Activated CD4-positive, alpha-beta T cell treated with anti-CD3 and anti-CD28 coated beads, Interleukin-2, amount 50 U/mL, for 4 hours (primary cell): ENCODE measurements at places on chromosomes 5 and 9.

- DNase-seq: no peak
These were observed 124.1 kb downstream of the PRDM9 start for GRCh38 chr5:23631302-23632045.

GRCh38 chr9:128558431-128559310 lies 6.3 kb downstream of the SPTAN1 start:
- DNase-seq: peak; percentile 13

DNA sequence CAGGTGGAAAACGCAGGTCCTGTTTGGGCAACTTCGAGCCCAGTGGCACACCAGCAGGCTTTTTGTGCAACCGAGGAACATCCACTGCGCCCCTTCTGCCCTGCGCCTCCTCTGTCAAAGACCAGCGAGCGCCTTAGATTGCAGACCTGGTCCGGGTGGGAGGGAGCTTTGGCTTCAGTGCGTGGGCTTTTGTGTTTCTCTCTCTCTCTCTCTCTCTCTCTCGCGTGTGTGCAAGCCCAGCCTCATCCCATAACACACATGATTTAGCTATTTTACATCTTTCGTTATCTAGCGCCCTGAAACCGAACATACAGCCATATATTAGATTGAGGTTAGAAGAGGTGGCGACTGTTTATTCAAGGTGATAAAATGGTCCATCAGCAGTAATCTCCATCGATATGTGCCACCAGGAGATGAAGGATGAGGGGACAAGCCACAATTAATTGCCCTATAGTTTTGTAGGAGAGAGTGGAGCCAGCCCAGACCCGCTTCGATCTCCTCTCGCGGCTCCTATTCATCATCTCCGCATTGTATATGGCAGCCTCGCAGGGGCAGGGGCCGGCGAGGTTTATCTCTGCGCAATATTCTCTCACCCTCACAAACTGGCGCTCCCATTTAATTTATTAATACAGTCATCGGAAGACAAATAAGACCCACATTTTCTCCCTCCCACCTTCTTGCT lies 5.3 kb downstream of the PRDM6 start:
- no peak for DNase-seq

DNA sequence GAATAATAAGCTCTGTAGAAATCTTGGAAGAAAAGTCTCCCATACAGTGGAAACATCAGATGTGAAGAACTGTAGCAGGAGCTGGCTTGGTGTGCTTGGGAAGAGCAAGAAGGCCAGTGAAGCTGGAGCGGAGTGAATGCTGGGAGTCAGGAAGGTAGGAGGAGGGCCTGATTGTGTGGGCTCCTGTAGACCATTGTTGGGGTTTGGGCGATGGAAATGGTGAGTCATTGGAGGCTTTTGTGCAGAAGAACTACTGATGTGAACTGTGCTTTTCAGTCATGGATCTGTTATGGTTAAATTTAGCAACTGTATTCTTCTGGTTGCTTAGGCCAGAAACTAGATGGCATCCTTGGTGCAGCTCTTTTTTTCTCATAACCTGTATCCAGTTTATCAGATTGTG lies 2.3 kb downstream of the ICE1 start:
- no peak for DNase-seq

- no peak for DNase-seq
These were observed 156.2 kb downstream of the RGS3 start for GRCh38 chr9:113619491-113620376.

GRCh38 chr5:34618371-34619065 lies 37.6 kb upstream of the RAI14 start:
- no peak for DNase-seq

- no peak for DNase-seq
These were observed 57.1 kb downstream of the ENTREP1 start for GRCh38 chr9:69382135-69382534.

DNA sequence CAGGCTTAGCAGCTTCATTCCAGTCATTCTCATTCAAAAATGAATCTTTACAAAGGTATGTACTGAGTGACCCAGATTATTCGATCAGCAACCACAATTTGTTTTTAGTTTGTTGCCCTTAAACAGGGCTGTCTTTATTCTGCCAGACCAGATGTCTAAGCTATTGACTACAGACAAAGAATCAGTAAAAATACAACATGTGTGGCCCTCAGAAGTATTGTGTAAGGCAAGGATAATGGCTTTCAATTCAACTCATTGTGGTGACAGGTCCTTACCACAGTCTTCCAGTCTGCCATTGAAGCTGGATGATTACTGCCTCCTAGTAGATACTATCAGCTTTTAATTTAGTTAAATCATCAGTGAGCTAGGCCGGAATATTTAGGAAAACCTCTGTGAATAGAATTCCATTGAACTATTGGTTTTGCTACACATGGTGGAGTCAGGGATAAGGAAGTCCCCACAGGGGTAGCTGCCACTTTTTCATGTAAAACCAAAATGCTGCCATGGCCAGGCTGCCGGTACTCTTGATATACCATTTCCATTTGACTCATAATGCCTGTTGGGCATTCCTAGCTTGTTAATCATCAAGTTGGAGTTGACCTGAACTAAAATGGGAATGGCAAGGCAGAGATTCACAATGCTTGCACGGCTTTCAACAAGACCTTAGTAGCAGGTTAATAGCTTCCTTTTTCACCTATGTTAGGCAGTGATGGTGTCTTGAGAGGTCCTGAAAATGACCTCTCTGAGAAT lies 175.6 kb downstream of the MEF2C start:
- no peak for DNase-seq

DNA sequence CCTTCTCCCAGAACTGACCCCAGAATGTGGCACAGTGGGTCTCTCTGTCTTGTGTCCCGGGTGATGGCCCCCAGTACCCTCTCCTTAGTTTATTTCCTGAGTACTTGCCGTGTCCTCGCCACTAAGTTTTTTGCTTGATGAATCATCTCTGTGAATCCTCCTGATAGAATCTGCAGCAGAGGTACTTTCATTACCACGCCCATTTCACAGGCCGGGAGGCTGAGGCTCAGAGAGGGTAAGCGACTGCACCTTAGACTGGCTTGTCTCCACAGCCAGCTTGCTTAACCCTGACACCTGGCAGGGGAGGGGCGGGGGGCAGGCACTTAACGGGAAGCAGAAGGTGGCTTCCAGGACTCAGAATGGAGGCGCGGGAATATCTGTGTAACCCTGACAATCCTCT lies 7.9 kb upstream of the IER5L start:
- DNase-seq: no peak

DNA sequence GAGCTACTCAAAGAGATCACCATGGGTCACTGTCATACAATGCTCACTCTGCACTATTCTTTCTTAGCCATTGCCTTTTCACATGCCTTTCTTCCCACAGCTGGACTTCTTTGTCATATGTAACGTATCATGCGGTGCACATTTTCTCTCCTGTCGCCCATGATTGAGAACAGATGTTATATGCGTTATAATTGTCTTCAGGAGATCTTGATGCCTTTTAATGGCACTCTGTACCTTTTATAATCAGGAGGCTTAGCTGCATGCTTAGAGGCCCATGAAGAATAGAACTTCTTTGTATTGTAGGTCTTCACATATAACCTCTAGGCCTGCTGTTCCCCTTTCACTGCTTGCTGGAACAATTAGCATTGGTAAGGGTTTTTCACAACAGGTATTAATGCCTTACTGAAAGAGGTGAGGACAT lies 436.1 kb downstream of the CDH10 start:
- no peak for DNase-seq

DNA sequence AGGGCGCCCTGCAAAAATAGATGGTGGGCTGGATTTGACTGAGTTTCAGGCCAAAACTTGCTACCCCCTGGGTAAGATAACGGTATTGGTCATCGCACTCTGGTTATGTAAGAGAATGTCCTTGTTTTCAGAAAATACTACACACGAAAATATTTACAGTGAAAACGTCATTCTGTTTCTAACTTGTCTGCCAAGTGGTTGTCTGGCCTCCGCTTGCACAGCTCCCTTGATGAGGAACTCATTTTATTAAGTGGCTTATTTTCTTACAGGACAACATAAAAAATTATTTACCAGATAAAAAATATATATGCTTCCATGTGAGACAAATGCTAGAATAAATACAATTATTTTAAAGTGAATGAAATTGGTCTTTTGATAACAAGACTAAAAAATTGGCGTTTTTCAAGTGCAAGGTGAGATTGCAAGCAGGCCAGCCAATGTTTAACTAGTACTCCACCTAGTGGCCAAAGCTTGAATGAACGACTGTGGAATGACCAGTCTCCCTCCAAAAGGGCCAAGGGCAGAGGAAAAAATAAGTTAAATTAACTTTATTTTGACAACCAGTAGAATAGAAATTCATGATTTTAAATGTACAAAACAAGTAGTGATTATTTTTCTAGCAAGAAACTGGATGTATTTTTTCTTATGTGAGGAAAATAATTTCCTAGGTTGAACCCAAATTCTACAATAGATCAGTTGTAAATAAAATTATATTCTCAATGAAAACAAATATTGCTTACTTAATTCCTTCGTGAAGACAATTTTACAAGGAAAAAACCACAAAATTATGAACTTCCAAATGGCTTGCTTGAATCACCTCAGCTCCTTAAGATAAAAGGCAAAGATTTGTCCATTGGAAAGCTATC lies 93.2 kb downstream of the ZFAND5 start:
- peak; percentile 29 for DNase-seq

- DNase-seq: no peak
These were observed 12.5 kb upstream of the CCNJL start for GRCh38 chr5:160324886-160325285.

DNA sequence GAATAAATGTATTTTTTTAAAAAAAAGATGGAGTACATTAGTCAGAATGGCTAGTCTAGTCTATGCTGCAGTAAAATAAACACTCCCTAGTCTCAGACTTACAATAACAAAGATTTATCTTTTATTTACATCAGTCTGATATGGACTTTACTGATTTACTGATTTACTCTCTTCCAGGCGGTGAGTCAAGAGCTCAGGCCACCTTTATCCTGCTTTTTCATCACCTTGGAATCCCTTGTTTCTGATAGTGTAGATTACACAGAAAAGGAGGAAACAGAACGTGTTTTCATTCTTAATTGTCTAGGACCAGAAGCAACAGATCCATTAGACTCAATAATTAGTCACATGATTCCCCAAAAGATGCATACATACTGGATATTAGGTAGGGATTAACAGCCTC lies 290.1 kb upstream of the TRPC7 start:
- no peak for DNase-seq

GRCh38 chr9:97284798-97285197 lies 22.7 kb upstream of the CCDC180 start:
- DNase-seq: no peak

DNA sequence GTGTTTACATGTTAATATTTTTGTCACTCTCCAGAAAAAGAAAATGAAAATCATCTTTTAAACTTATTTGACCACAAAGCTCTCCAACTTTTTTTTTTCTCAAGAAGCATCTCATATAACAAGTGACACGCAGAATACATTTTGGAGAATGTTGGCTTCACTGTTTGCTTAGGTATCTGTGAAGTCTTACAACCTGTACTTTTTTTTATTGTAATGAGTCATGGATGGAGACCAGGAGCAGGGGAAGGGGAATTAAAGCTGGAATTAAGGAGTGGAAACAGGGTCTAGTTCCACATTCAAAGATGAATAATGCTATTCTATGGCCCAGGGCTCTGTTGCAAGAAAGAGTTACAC lies 211.9 kb downstream of the MAN2A1 start:
- no peak for DNase-seq

DNA sequence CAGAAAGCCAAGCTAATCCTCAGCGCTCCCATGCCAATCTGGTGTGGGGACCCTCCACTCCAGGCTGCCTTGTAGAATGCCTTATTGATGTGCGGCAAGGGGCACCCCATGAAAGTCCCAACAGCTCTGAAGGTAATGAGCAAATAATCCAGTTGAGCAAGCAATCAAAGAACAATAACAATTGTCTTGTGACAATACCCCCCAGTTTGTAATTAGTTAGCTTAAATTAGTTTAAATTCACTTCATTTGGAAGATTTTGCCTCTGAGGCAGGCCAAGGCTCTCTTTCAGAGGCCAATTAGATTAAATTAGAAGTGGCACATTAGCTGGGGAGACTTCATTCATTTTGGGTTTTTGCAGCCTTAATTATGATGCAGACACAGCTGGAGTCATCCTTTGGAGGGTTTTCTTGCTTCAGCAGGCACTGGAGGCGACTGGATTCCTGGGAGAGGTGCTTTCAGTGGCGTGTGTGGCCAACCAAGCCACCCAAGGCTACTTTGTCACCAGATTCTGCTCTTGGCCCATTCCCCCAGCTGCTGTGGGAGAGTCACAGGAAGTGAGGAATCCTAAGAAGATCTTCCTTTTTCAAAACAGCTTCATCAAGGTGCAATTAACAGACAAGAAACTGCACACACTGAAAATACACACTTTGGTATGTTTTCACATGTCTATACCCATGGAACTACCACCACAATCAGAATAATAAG lies 17.9 kb upstream of the FBP1 start:
- no peak for DNase-seq

DNA sequence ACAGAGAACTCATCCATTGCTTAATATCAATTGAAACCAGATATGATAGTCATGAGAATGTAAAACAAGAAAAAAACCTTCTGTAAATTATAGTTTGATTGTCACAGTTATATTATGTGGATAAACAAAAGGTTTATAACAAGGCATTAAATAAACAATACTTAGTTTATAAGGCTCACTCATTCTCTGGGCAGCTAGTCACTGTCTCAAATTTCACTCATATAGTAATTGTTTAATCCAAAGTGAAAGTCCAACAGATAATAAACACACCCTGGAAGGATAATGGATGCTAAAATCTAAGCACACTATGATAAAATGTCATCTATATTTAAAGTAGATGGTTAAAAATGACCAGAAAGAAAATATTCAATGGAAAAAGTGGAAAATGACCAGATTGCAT lies 30.8 kb upstream of the SLC12A2 start:
- no peak for DNase-seq

DNA sequence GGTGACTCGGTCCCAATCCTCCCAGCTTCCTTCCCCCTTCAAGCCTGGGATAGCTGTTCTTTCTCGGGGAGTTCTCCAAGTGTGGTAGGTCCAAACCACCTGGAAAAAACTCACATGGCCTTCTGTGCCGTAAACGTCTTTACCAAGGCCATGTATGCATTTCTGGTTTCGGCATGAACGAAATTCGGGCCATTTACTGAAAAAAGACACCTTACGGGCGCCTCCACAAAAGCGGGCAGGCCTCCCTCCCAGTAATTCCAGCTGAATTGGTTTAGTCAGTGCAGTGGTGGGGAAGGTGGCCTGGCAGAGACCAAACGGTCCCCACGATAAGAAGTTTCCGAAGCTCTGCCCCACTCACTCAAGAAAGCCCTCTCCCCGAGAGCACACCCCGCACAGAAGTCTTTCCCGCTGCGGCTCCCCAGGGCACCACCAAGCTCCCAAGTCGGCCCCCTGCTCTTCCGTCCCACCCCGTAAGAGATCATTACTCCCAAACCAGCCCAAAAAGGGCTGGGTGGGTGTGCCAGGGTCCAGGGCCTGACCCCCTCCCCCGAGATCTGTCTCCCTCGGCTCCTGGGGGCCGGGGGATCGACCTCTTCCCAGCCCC lies 86.3 kb upstream of the MELK start:
- DNase-seq: no peak
